ENCODE measurements at places on chromosomes 7 and 10.

DNA sequence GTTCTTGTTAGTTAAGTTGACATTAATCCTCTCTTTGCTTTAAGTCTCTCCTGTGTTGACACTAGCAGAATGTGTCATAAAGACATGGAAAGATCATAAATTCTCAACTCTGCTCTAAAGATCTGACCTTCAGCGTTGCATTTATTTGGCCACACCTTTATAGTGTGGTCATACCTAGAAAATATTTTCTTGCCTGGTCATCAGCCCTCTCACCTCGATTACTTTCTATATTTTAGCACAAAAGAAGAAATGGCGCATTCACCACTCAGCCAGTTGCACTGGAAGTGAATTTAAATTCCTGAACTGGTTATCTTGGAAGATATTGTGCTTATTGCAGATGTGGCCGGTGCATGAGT lies 96.7 kb upstream of the PDCD4 start:
- DNase-seq = no peak

GRCh38 chr10:6726924-6727323 lies 146.8 kb upstream of the PRKCQ start:
- no peak for DNase-seq

- no peak for DNase-seq
Observed at GRCh38 chr7:97133159-97133558, 15.7 kb downstream of the SDHAF3 start.

GRCh38 chr7:129649128-129649690 lies 37.7 kb downstream of the NRF1 start:
- DNase-seq = no peak

DNA sequence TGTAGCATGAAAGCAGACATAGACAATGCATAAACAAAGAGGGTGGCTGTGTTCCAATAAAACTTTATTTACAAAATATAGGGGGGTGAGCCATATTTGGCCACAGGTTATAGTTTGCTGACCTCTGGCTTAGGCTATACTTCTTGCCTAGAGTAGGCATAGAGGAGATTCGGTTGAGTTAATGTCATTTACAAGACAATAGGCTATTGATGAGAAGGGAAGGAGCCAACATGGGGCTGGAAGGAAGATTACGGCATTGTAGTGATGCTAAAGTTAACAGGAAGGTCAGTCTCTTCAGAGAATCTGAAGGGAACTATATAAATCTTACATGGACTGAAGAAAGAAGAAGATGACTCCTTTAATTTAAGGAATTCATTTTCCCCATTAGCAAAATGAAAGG lies 463.5 kb downstream of the HTR7 start:
- DNase-seq = no peak

- DNase-seq = no peak
Observed at GRCh38 chr7:20113427-20114027, 103.7 kb downstream of the MACC1 start.

DNA sequence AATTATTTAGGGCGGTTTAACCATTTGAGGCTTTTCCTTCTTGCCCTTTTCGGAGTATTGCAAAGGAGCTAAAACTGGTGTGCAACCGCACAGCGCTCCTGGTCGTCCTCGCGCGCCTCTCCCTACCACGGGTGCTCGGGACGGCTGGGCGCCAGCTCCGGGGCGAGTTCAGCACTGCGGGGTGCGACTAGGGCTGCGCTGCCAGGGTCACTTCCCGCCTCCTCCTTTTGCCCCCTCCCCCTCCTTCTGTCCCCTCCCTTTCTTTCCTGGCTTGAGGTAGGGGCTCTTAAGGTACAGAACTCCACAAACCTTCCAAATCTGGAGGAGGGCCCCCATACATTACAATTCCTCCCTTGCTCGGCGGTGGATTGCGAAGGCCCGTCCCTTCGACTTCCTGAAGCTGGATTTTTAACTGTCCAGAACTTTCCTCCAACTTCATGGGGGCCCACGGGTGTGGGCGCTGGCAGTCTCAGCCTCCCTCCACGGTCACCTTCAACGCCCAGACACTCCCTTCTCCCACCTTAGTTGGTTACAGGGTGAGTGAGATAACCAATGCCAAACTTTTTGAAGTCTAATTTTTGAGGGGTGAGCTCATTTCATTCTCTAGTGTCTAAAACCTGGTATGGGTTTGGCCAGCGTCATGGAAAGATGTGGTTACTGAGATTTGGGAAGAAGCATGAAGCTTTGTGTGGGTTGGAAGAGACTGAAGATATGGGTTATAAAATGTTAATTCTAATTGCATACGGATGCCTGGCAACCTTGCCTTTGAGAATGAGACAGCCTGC lies 3.1 kb downstream of the FZD1 start:
- no peak for DNase-seq

DNA sequence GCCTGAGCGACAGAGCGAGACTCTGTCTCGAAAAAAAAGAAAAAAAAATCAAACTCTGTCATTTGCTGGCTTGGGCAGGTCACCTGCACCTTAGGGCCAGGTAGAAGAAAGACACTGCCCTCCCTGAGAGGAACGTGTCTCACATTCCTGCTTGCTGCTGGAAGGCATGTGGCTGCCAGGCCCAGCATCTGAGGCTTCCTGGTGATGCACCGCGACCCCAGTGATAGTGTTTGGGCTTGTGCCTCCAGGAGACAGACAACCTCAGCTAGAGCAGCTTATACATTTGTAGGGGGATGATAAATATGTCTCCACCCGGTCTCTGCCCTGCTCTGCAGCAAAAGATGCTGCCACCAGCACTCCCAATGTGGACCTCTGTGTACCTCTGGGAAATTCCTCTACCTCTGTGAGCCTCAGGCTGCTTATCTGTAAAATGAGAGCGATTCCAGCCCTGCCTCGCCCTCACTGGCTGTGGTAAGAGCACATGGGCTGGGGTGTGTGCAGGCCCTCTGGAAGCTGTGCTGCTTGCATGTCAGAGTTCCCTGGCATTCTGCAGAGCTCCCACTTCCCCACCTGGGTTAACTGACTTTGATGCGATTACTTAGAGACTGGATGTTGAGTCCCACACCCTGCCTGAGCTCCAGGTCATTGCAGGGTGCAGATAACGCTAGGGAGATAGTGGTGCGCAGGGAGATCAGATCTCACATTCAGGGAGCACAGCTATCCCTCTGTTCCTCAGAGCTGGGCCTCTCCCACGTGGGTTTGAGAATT lies 19.9 kb downstream of the SLC29A3 start:
- DNase-seq = no peak

DNA sequence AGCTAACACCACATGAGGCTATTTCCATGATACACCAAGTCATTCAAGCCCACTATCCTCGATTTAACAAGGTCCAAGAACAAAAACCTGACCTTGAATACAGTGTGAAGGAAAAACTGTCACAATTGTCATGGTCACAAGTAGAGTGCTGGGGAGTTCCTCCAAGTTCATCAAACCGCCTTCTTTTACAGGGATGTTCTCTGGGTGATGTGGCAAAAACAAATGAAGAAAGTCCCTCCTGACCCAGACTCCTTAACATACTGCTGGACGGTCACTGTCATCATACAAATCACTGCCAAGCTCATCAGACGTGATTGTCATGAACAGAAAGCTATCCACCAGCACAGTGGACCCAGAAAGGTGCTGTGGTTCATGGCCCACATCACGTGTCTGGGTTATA lies 28.9 kb downstream of the HIPK2 start:
- no peak for DNase-seq
